ENCODE measurements at places on chromosomes 1 and 21.
A peak's percentile ranks its signal among the peaks of the same experiment; 100 is the strongest.

DNA sequence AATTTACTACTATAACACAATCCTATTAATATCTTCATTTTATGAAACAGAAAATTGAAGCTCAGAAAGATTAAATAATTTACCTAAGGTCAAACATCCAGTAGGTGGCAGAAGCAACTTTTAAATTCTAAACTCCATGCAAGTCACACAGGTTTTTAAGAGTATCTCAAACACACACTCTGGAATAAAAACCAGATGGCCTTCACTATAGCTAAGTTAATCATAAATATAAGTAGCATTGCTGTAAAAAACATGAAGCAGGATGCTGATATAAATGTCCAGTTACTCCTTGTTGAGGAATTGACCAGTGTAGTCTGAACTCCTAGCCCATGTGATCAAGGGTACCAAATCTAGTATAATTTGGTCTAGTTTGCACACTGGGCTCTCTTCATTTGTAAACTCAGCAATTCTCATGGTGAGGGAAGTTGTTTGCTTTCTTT, 9.4 kb upstream of the FMO3 start:
- peak; percentile 18 for DNase-seq

- DNase-seq, result peak; percentile 49
Measured at GRCh38 chr1:23168445-23169194, at the start of gene LUZP1. Gene LUZP1 (minus strand): TSS chr1:23168856.

DNA sequence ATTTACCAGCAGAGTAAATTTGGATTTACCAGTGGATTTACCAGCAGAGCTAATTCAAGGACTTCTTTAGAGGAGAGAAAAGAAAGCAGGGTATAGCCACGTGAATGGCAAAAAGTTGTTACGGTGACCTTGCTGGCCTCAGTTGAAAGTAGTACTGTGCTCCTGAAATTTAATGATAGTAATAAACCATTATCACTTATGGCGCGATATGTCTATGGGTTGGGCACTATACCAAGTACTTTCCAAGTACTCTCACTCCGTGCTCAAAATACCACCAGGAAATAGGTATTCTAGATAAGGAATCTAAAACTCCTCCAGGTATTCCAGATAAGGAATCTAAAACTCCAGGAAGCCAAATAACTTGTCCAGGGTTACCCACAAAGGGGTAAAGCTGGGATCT, 35.8 kb downstream of the SLC44A3 start:
- no peak for DNase-seq

DNA sequence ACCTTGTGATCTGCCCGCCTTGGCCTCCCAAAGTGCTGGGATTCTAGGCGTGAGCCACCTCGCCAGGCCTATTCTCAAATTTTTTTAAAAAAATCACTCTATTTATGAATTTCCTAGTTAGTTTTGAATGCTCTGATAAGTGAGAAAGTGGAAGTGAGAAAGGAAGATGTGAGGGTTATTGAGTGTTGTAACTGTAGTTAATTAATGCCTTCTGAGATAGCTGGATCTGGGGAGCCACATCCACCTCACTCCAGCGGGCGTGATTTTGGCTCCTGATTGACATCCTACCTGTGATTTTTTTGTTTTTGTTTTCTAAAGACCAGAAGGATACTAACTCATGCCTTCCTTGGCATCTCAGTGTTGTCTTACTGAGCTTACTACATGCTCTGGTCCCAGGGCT, 65.6 kb downstream of the ST3GAL3 start:
- no peak for DNase-seq

- DNase-seq, result peak; percentile 97
Measured at GRCh38 chr1:35452106-35452774, 105.0 kb downstream of the KIAA0319L start.

DNA sequence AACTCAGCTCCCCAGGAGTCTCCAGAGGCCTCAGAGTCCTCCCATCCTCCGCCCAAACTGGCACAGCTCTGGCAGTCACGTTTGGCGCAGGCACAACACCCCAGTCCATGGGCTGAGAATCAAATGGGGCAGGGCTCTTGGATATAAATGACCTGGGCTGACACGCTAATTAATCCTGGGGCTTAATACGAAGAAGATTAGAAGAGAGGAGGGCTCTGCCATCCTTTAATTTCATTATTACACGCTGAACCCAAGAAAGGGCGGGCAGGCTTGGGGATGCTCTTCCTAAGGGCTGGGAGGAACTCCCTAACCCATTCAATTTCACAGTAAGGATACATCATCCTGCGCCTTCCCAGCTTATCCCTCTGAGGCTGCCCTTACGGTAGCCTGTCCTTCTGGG, 2.4 kb downstream of the GRIK3 start:
- no peak for DNase-seq

DNA sequence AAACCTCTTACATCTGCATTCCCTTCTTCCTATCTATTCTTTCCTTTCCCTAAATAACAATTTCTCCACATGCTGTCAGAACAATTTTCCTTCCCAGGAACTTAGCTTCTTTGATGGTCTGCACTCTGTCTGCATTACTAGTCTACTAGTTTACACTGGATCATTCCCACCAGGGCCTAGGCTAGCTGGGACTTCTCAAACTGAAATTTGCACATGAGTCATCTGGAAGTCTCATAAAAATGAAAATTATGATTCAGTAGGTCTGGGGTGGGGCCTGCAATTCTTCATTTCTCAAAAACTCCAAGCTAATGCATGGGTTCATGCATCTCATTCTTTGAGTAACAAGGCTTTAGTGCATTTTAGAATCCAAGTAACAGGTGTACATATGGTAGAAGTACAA, 74.2 kb downstream of the GABPA start:
- no peak for DNase-seq

GRCh38 chr1:195663549-195664280, 944.5 kb downstream of the KCNT2 start:
- DNase-seq, result no peak

GRCh38 chr1:11590395-11590794, 63.8 kb downstream of the FBXO2 start:
- DNase-seq, result no peak

DNA sequence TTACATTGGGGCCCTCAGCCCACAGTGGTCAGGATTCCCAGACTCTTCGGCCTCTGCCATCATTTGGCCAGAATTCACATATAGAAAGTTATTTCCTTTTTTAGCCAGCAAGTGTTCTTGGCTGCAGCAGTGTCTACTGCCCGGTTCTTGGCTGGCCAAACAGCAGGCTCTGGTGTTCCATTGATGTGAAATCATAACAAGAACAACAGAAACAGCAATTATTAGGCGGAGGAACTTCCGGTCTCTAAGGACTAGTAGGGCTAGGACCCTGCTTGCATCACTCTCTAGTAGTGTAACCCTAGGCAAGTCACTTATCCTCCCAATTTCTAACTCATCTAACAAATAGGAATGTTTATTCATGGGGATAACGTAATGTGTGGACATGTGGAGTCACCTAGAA, 8.7 kb upstream of the GJA5 start:
- DNase-seq, result no peak

GRCh38 chr1:186812570-186812969, 16.2 kb upstream of the PLA2G4A start:
- DNase-seq, result no peak

DNA sequence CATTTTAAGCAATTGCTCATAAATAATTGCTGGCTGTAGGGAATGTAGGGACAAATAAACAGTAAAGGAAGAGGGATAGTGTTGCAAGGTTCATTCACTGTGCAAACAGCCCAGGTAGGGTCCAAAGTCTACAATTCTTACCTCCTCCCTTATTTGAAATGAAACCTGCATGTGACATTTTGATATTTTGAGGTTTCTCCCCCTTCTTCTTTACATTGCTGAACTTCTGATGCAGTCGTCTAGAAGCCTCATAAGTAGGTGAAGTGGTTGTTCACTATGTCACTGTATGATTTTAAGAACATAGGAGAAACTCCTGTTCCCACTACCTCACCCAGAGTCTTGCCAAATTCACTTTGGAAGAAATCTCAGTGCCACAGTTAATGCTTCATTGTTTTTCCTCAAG, 16.1 kb downstream of the F5 start:
- DNase-seq, result no peak

DNA sequence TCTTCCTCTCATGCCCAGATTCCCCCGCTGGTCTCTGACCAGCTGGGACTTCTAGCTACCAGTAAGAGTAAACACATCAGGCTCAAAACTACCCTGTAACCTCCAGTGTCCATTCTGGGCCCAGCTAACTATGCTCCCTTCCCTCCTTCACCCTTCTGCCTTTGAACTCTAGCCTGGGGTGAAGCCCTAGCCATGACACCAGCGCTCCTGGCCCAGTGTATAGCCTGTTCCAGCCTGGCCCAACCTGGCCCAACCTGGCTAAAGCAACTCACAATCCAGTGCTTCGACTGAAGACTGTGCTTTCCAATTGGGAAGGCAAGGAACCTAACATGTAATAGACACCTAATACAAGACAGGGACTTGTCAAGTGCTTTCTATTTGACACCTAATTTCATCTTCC, 27.6 kb downstream of the CSMD2 start:
- no peak for DNase-seq

DNA sequence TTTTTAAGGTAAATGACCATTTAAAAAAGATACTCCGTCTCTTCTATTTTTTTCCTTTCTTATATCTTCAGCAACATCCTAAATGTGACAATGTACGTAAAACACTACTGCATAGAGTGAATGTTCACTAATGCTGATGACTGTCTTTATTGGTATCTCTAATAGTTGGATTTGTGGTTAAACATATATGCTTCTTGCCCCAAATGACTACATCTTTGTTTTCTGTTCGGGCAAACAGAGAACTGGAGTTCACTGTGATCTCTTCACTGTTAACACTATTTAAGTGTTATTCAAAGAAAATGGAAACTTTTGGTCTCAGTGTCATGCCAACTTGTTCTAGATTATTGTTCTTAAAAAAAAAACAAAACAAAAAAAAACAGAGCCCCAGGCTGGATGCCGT, 109.4 kb downstream of the KIF26B start:
- DNase-seq, result no peak

GRCh38 chr1:156838972-156839371, 19.9 kb downstream of the INSRR start:
- no peak for DNase-seq

DNA sequence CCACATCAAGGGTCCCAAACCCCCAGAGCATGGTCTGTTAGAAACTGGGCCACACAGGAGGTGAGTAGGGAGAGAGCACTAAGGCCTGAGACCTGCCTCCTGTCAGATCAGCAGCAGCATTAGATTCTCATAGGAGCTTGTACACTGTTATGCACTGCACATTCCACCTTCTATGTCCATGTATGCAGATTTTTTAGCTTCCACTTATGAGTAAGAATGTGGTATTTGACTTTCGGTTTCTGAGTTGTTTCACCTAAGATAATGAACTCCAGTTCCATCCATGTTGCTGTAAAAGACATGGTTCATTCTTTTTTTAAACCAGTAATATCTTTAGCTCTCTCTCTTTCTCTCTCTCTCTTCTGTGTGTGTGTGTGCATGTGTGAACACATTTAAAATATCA, 663 bp upstream of the GBP6 start:
- DNase-seq, result no peak

GRCh38 chr1:153586347-153586746, 20.7 kb upstream of the S100A2 start:
- DNase-seq, result no peak

DNA sequence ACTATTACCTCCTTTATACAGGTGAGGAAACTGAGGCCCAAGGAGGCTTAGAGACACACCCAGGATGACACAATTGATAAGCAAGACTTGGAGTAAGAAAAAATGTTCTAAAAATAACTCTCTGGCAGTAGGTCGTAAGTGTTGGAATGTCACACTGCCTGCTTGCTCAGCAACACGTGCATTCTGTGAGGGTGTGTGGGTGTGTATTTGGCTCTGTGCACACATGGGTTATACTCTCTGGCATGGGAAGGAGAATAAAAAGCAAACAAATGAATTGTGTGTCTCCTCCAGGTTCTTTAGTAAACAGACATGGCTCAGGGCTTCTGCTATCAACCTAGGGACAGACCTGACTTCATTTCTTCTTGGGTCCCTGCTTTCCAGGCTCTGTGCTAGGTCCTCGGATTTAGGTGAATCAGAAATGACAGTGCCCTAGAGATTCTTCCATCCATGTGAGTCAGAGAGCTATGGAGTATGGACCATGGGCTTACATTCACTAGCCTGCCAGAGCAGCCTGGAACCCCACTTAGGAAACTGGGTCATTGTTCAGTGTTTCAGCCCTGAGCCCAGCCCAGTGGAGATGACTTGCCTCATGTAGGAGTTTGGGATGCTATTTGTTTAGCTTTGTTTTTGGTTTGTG, 72.4 kb downstream of the ELAVL4 start:
- DNase-seq, result no peak

DNA sequence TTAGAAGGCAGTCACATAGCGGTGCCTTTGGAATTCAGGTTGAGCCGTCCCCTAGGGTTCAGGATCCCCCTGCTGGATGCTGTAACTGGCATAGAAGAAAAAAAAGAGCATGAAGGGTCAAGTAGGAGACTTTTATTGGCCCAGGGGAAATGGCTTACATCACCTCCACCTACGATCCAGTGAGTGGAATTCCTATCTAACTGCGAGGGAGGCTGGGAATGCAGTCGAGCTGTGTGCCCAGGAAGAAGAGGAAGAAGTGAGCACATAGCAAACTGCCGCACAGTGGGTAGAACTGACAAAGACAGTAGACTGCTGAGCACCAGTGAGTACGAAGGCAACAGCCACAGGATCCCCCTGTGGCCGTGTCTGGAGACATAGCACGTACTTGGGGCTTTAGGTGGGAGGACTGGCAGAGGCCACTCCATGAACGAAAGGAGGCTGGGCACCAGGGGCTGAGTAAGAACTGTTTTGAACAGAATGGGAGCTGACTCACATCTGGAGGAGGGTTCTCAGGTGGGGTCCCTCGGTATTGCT, 79.2 kb downstream of the RNF220 start:
- no peak for DNase-seq

GRCh38 chr1:8746554-8746953, 70.9 kb downstream of the RERE start:
- no peak for DNase-seq

GRCh38 chr1:8213676-8214075, 104.2 kb upstream of the SLC45A1 start:
- no peak for DNase-seq

GRCh38 chr1:115183158-115183557, 93.9 kb upstream of the TSPAN2 start:
- no peak for DNase-seq

GRCh38 chr1:192445839-192446489, 129.2 kb downstream of the RGS21 start:
- DNase-seq, result peak; percentile 53

GRCh38 chr1:5947978-5948680, 44.1 kb downstream of the NPHP4 start:
- DNase-seq, result no peak

DNA sequence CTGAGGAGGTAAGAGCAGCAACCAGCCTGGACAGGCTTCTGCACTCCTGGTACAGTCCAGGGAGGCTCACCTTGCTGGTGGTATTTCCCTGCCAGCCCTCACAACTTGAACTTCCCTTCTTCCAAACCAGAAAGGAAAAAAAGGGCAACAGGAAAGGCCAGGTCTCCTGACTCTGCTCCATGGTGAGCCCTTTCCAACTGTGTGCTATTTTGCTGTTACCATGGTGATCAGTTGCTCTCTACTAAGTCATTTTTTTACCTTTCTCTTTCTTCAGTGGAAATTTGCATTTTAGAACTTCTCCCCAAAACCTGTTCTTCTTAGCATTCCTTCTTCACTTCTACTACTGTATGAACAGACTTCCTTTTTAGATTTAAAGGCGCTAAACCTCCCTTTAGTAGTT, 164.3 kb downstream of the GRIK1 start:
- no peak for DNase-seq

GRCh38 chr1:200274116-200274515, 135.7 kb downstream of the ZNF281 start:
- DNase-seq, result no peak

GRCh38 chr1:18539171-18539570, 58.4 kb downstream of the KLHDC7A start:
- DNase-seq, result no peak

GRCh38 chr1:99763956-99764355, 2.5 kb downstream of the FRRS1 start:
- no peak for DNase-seq
